Activated naive CD8-positive, alpha-beta T cell treated with anti-CD3 and anti-CD28 coated beads for 36 hours (primary cell): ENCODE measurements at places on chromosomes 7 and 10. TPM values are rescaled to one million over a fixed set of nuclear protein-coding genes. Genes with fewer than 3 reads are reported as not detected.

GRCh38 chr10:130867446-130868194, 443.9 kb downstream of the TCERG1L start:
- no peak for DNase-seq

- DNase-seq, result no peak
These were observed 147.2 kb downstream of the MYOF start for GRCh38 chr10:93334901-93335327.

DNA sequence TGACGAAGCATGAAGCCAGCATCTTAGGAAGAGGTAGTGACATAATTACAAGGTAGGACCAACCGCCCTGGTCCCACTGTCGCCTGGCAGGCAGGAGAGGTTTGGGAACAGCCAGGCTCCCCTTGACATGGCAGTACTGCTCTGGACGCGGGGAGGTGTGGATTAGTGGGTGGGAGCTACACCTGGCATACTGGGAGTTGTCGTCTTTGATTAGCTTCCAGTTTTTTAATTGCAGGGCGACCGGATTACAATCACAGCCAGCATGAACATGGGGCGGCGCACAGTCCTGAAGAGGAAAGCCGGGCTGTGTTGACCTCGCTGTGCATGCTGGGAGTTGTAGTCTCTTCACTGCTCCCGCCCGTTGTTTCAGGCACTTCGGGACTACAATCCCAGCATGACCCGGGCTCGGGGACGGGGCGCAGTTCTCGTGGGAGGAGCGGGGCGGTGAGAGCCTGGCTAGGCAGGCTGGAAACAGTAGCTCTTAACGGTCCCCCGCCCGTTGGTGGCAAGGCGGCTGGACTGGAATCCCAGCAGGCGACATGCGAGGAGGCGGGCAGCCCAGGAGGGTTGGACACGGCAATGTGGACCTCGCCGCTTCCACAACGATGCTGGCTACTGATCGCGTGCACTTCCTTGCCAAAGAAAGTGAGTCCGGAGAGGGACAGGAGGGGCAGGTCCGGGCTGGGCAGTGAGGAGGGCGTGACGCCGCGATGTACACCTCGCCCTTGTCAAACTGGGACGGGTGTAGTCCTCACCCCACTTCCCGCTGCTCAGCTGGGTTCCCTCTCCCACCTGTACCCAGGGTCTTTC, 98.0 kb upstream of the ZNF722 start:
- peak; percentile 90 for DNase-seq

Gene NEBL
- total RNA-seq, result 1.2 TPM

Gene GPR85
- not detected for total RNA-seq

Gene TSPAN13
- 1.1 TPM for total RNA-seq

Gene RAPGEF5
- total RNA-seq, result 0.82 TPM

DNA sequence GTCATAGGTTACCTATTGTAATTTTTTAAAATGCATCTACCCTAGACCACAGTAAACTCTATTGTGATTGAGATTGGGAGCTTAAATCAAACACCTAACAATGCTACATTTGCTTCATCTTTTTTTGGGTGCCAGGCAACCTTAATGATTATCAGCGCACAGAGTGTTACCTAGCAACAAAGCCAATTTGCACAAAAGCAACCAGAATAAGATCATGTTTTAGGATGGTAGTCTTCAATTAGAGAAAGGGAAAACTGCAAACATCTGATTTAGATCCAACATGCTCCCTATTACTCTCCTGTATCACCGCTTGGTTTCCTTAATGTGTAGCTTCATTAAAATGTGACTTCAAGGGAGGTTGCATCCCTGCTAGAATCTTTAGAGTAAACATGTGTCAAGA, 226.9 kb downstream of the ABCA13 start:
- DNase-seq, result no peak

DNA sequence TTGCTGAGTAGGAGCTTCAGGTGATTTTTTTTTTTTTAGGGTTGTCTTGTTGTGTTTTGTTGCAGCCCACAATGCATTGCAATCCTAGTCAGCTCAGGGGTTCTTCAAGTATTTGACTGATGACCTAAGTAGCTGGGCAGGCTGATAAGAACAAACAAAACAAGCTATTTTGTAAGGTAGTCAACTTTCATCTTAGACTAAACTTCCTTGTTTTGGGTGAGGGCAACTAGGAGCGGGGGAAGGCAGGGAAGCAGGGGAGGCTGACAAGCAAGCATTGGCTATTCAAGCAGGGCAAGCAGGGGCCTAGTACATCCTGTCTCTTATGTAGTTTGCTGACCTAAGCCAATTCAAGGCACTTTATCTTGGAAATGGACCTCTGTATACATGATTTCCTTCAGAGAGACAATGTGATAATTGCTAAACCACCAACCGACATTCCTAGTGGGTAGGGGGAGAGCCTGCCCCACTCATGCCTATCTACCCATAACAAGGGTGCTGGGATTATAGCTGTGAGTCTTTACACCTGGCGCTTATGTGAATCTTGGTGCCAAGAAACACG, 163.3 kb upstream of the PRKCQ start:
- no peak for DNase-seq

- DNase-seq, result no peak
These were observed 532.5 kb upstream of the C7orf33 start for GRCh38 chr7:148058092-148058491.

DNA sequence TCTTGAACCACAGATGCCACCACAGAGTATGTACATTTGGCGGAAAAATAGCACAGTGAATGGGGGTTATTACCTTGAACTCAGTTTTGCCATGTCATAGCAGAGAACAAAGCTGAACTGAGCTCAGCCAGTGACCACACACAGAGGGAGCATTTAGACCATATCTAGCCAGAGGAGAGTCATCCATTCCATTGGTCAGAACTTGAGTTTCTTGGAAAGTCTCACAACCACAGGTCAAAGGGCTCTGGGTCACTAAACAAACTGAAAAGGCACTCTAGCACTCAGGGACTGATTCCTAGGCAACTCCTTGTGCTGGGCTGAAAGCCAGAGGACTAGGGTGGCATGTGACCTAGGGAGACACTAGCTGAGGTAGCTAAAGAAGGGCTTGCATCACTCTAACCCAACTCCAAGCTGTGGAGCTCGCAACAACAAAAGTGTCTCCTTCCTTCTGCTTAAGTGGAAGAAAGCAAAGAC, 239.7 kb upstream of the SEMA3D start:
- no peak for DNase-seq

Gene COL13A1
- not detected for total RNA-seq

- DNase-seq, result no peak
These were observed 8.0 kb upstream of the TAS2R60 start for GRCh38 chr7:143435266-143435665.

- DNase-seq, result no peak
These were observed 177.0 kb upstream of the ZMIZ1 start for GRCh38 chr10:78891741-78892140.

DNA sequence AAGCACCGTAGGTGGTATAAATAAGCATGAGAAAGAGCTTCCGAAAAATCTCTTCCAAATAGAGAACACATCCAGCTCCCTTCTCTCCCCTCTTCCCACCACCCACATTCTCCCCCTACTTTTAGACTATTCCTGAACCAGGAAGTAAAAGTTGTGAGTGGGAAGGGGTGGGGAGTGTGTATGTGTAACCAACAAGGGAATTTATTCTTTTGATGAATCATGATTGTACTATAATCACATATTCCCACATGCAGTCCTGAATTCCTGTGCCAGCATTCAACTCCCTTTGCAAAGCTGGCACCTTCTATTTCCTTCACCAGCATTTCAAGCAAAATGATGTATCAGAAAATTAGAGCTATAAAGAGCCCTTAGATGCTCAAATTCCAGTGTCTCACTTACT, 230.6 kb upstream of the CHRM2 start:
- DNase-seq, result no peak

DNA sequence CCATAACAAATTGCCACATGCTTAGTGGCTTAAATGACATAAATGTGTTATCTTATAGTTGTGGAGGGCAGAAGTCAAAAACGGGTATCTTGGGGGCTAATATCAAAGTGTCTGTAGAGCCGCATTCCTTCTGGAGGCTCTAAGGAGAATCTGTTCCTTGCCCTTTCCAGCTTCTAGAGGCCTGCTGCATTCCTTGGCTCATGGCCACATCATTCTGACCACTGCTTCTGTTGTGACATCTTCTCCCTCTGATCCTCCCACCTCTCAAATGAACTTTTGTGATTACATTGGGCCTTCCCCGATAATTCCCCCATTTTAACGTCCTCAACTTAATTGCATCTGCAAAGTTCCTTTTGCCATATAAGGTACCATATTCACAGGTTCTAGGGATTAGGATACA, 76.1 kb downstream of the CYP26A1 start:
- no peak for DNase-seq

Gene PRKAR2B
- total RNA-seq, result 1.4 TPM

Gene FAM25G
- total RNA-seq, result not detected

GRCh38 chr10:81479316-81479715, 395.7 kb upstream of the NRG3 start:
- no peak for DNase-seq

DNA sequence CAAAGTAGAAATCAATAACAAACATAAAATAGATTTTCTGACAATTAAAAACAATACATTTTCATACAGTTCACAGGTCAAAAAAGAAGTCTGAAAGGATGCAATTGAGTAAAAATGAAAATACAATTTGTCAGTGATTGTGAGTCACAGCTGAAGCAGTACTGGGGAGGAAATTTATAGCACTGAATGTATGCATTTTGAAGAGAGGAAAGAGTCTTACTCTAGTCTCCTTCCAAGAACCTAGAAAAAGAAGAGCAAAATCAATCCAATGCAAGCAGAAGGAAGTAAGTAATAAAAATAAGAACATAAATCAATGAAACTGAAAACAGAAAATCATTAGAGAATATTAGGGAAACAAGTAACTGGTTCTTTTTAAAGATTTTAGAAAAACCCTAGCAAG, 507.2 kb upstream of the IGFBP3 start:
- no peak for DNase-seq

DNA sequence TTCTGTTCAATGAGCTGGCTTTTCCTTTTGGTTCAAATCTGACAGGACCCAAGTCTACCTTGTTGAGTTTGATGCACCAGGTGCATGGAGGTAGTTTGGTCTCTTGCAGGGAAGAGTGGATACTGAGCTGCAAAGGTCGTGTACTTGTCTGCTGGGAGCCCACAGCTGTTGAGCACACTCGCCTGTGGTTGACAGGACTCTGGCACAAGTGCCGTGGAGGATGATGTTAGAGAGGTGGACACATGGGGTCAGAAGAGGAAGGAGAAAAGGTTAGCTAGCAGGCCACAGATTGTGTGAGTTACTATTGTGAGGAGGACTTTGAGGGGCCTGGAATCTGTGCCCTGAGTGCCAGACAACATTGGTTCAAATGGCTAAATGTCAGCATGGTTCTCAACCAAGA, 197.3 kb downstream of the CREB5 start:
- no peak for DNase-seq

Gene PAPOLB
- not detected for total RNA-seq

DNA sequence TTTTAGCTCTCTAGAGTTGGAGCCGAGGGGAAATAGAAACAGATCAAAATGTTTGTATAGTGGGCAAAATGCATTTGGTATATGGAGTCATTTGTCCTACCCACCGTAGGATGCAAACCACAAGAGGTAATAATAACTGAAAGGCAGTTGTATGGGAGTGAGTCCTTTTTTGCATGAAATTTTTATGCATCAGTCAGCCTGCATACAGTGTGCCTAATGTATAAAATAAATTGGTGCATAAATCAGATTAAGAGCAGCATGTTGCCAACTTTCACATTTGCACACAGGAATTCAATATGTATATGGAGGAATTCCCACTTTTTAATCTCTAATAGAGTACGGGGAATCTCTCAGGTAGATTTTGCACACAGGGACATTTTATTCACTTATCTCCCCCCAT, 262.8 kb downstream of the LRMDA start:
- DNase-seq, result no peak

DNA sequence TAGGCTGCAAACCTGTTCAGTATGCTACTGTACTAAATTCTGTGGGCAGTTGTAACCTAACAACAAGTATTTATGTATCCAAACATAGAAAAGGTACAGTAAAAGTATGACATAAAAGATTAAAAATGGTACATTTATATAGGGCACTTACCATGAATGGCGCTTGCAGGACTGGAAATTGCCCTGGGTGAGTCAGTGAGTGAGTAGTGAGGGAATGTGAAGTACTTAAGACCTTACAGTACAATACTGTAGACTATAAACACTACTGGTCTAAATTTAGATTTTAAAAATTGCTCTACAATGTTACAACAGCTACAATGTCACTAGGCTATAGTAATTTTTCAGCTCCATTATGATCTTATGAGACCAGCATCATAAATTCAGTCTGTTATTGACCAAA, 146.0 kb upstream of the GNAI1 start:
- DNase-seq, result no peak

DNA sequence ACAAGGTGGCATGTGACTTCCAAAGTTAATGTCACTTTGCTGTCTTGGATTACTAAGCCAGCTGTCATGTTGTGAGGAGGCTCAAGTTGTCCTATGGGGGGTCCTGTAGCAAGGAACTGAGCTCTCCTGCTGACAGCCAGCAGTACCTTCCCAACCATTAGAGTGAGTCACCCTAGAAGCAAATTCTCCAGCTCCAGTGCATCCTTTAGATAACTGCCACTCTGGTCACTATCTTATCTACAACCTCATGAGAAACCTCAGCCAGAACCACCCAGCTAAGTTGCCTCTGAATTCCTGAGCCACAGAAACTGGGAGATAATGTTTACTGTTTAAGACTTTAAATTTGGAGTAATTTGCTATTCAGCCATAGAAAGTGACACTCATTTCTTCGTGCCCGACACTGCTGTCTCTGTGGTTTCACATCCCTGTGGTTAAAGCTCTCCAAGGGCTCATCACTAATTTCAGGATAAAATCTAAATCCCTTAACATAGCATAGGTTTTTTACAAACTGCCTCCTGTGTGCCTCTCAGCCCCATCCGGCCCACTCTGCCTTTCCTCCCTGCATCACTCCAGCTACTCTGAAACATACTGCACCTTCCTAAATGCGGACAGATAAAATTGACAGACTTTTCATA, 83.5 kb downstream of the PRR15 start:
- no peak for DNase-seq

Gene CFAP70
- 0.60 TPM for total RNA-seq

- DNase-seq, result peak; percentile 11
These were observed at the start of gene PRLHR for GRCh38 chr10:118595598-118596425. TSS of gene PRLHR (minus strand) at chr10:118595648. CDS start at chr10:118595244, 404 bp downstream.

- DNase-seq, result no peak
These were observed 490 bp downstream of the KIN start for GRCh38 chr10:7787150-7787856.

DNA sequence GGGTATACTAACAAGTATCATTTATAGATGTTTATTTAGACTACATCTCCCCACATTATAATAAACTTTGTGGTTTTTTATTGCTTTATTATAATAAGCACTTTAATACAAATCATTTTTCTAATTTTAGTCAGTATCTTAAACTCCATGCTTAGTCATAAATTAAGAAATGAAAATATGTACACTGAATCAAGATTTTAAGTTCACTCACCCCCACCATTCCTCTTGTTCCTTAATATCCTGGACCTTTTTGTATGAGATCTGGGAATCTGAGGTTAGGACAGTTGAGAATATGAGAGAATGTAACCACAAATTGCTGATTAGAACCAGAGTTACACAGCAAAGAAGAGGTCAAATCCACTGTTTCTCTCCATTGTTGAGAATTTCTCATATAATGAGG, 93.6 kb upstream of the WNT16 start:
- no peak for DNase-seq

Gene CPVL
- not detected for total RNA-seq

- DNase-seq, result no peak
These were observed 52.6 kb upstream of the TMEM106B start for GRCh38 chr7:12158334-12159060.

Gene GLI3
- total RNA-seq, result not detected

Gene GPC2
- total RNA-seq, result 3.6 TPM
